ENCODE measurements at places on chromosomes 5 and 9.

DNA sequence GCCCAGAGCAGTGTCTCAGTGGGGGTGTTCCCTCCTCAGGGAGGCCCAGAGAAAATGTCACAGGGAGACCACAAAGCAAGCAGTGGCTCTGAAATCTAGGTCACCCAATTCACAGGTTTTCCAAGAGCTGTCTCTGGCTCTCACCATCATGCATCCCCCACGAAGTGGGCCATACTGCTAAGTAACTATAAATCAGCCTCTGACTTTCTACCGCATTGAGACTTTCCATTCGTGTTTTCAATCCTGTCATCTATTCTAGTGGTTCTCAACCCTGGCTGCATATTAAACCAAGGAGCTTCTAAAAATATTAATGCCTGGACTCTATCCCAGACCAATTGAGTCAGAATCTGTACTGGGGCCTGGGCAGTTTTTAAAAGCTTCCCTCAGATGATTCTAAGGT is 2.0 kb upstream of the C1QTNF3 start:
- DNase-seq = no peak

DNA sequence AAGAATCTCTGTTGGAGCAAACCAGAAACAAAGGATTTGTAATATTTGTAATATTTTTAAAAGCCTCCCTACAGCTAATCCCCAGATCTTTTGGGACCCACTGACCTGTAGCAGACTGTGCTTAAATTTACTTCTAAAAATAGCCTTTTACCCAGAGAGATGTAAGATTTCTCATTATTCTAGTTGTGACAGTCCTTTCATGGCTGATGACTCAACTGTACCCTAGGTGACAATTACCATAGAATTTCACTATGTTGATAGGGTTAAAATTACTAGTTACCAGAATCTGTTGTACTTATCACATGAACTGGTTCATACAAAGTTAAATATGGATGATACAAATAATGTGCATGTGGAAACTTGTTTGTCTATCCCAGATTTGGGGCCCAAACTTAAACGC is 543.9 kb upstream of the SEMA6A start:
- DNase-seq = no peak

DNA sequence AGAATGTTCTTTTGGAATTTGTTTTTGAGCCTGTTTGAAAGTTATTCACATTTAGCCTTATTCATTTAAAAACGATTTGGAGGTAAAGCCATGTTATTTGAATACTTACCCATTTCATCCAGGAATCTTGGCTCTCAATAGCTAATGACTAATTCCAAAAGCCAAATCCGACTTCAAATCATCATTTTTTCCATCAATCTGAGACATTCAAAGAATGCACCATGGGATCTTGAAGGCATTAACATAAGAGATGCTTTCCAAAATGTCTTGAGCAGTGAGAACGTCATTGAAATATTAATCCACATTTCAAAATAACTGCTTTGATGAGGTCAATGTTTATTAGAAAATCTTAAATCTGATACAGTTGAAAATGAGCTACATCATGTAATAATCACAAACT is 617.0 kb upstream of the RORB start:
- no peak for DNase-seq

DNA sequence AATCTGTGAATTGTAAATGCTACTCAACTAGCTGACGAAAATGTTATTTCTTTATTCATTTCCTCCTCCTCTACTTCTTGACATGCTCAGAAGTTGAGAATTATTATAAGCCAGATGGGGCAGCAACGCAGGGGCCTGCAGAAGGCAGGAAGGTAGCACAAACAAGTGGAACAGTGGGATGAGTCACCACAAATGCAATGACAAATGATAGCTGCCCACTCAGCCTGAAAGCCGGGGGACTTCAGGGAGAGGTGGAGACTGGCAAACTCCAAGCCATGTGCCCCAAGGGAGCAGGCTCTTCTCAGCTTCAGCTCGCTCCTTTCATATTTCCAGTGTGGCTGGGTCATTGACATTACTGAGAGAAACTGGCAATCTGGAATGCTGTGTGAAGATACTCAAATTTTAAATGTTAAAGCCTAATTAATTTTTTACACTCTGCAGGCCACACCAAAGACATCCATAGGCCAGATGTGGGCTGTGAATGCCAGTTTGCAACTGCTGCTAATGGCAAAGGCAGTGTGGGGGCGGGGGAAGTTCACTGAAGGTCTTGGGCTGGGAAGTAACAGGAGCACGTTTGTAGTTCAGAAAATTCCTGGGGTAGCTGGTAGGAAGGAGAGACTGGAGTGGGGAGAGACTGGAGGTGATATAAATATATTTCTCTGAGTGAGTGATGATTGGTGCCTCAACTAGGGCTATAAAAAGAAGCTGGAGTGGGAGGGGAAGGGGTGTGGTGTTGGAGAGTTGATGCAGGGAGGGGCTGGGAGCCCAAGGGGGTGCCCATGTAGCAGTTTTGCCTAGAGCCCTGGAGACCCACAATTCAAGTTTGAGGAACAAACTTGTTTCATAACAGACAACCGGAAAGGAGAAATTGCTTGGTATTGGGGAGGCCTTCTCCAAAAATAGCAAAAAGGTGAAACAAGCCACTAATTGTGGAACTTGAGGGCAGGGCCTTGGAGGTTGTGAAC is 20.8 kb upstream of the ADRB2 start:
- no peak for DNase-seq

GRCh38 chr5:72280581-72281069 is 39.4 kb downstream of the MRPS27 start:
- no peak for DNase-seq

GRCh38 chr5:52801329-52801728 is 13.6 kb downstream of the ITGA1 start:
- DNase-seq = no peak

- no peak for DNase-seq
Measured at GRCh38 chr5:7745882-7746610, 104.9 kb downstream of the CFAP90 start.
